ENCODE measurements at places on chromosomes 5 and 9.

GRCh38 chr5:67021521-67021920, 175.1 kb downstream of the CD180 start:
- DNase-seq = no peak

GRCh38 chr5:170334626-170335025, 37.0 kb upstream of the LCP2 start:
- no peak for DNase-seq

DNA sequence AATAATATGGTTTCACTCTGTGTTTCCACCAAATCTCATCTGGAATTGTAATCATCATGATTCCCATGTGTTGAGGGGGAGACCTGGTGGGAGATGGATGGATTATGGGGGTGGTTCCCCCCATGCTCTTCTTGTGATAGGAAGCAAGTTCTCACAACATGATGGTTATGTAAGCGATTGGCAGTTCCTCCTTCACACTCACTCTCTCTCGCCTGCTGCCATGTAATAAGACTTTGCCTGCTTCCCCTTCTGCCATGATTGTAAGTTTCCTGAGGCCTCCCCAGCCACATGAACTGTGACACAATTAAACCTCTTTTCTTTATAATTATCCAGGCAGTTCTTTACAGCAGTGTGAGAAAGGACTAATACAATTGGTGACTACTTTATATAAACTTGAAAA, 48.4 kb downstream of the PTBP3 start:
- DNase-seq = no peak

DNA sequence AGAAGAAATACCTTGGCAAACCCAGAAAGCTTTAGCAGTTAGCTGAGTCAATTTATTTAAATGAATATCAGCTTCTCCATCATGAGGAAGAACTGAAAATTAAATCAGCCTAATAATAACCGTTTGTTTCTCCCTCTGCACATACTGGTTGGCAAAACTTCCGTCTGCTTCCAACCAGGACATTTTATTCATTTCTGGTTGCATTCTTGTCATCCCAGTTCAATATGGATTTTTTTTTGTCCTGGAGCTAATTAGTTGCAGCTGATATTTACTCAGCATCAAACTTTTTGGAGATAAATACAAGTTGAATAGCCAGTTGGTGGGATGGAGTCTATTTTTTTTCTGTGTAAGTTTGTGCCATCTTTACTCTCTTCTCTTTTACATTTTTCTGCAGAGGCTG, 126.5 kb upstream of the GDNF start:
- no peak for DNase-seq

DNA sequence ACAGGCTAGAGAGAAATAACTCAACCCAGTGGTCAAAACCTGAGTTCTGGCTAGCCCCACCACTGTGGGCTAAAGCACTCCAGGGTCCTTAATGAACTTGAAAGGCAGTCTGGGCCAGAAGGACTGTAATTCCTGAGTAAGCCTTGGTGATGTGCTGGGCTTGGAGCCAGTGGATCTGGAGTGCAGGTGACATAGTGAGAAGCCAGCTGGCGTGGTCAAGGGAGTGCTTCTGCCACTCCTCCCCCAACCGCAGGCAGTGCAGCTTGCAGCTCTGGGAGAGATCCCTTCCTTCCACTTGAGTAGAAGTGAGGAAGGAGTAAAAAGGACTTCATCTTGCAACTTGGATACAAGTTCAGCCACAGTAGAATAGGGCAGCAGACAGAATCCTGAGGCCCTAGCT, 424.0 kb downstream of the CDH18 start:
- no peak for DNase-seq

DNA sequence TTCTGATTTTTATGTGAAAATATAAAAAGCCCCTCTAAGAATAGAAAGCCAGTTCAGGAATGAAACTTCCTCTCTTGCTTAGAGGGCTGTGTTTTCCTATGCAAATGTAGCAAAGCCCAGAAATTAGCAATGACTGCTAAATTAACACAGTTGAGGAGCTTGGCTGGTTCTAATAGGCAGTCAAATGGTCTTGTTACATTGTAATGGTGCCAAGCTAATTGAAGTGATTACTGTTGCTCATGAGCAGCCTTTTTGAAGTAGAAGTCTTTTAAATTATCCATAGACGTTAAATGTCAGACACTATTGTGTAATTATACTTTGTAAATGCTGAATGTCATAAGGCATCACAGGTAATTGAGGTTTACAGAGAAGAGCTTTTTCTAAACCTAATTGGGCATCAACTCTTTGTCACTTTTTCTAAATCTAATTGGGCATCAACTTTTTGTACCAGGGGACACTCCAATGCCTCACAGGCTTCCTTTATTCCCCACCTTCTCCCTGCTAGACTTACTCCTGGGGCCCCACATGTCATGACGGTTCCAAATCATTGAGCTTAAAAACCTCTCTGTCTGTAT, 229.1 kb downstream of the PSAT1 start:
- DNase-seq = no peak

DNA sequence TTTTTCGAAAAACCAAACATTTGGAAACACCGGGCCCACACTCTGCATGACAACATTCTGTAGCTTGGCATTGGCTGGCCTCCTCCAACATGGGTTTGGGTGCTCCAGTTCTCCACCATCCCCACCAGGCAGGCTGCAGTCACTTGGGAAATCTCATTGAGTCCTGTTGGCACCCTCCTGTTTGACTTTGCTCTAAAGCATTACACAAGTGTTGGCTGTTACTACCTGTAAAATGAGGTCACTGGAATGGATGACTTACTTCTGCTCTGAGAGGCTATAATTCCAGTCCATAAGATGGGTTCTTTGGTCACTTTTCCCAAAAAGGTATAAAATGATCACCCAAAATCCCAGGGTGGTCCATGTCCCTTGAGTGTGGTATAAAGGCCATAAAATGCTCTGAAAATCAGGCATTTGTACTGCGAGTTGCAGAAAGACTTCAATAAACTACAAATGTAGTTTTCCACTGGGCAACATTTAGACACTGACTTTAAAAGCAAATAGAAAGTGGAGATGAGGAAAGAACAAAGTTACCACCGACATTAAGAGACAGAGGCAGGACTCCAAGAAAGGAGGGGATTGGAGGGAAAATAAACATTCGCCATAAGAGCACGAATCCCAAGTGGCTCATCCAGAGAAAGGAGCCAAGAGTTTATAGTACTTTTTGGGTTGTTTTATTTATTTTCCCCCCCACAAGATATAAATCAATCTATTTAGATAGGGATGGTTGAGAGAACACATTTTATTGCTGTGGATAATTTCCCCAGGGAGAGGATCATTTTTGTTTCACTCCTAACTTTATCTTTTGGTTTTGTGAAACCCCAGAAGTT, 295.1 kb downstream of the TLE1 start:
- DNase-seq = no peak

DNA sequence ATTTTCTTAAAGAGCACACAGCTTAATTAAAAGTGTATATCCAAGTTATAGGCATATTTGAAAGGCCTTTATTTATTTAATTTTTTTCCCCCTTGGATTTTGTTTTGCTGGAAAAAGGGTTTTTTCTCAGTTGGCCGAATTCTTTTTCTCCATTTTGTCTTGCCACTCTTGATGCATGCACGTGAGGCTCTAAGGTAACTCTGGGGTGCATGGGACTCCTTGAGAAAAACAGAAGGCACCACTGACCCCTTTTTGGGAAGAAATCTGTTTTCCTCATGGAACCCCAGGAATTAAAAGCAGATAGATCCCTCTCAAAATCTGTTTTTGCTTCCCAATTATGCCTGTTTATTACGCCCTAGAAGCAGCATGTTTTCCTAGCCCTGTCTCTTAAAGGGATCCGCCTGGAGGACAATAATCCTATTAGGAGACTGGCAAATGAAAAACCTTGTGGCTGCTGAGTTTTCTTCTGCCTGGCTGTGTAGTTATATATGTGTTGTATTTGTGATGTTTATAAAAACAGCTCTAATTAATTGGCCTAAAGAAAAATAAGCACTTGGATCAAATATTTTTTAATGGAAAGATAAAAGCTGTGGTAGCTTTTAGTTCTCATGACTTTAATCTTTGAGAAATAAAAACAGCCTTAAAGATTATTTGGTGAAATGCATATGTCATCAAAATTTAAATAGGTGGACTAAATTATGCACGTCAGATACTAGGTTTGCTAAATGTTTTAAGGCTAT, 435.1 kb upstream of the CDH9 start:
- DNase-seq = no peak

DNA sequence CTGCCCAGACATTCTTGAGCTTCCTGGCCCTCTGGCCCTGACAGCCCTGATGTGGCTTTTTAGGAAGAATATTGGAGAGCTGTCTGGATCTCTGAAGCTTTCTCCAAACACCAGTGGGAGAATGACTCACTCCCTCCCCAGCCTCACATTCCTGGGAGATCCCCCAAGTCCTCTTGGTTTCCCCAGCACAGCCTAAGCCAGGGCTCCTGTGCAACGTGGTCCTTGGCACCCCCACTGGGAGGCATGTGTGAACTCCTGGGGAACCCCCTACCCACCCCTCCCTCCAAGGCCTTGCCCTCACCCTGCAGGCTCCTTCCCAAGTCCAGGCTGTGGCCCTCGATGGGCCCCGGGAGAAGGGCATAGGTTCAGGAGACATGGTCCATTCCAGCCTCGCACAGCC, 12.7 kb downstream of the GLIPR2 start:
- peak; percentile 42 for DNase-seq

DNA sequence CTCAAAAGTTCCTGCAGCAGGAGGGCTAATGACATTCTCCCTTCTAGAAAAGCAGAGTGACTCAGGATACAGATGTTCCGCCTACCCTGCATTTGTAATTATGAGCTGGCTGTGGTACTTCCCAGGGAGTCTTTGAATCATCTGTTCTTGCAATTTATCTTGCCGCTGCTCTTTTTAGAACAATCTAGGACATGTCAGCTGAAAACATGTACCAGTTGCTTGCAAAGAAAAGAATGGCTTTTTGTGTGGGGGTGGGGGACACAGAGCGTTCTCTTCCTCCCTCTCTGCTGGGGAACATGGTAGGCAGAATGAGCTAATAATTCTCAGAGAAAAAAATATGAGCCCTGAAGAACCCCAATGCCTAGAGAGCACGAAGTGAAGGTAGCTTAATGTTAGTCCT, 51.7 kb upstream of the TUT7 start:
- DNase-seq = no peak

DNA sequence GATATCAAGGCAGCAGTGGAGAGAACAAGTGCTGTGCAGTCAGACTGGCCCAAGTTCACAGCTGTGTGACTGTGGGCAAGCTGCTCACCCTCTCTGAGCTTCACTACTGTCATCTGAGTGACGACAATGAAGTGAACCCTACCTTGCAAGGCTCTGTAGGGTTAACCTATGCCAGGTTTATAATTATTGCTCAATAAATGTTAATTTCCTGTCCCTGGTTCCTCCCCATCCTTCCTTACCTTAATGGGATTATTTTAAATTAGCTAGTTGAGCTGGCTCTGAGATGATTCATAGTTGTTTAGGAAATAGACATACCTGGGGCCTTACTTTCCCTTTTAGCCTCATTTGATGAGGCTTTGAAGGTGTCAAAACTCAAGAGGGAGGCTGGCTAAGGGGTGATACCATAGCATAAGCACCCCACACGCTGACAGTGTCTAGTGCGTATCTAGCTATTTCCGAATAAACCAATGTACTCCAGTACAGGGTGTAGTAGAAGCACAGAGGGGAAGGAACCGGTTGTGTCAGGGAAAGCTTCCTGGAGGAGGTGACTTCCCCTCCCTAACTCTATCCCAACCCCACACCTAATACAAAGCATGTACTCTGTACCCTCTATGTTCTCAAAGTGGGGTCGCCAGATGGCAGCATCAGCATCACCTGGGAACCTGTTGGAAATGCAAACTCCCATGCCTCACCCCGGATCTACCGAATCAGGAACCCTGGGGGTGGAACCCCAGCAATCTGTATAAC, 63.3 kb upstream of the SLC25A51 start:
- no peak for DNase-seq

DNA sequence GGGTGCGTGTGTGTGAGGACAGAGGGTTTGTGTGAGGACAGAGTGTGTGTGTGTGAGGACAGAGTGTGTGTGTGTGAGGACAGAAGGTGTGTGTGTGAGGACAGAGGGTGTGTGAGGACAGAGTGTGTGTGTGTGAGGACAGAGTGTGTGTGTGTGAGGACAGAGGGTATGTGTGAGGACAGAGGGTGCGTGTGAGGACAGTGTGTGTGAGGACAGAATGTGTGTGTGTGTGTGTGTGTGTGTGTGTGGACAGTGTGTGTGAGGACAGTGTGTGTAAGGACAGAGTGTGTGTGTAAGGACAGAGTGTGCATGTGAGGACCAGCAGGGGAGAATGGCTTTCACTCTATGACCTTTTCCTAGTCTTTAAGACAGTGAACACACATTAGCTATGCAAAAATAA, 63.1 kb upstream of the UBAC1 start:
- DNase-seq = no peak

DNA sequence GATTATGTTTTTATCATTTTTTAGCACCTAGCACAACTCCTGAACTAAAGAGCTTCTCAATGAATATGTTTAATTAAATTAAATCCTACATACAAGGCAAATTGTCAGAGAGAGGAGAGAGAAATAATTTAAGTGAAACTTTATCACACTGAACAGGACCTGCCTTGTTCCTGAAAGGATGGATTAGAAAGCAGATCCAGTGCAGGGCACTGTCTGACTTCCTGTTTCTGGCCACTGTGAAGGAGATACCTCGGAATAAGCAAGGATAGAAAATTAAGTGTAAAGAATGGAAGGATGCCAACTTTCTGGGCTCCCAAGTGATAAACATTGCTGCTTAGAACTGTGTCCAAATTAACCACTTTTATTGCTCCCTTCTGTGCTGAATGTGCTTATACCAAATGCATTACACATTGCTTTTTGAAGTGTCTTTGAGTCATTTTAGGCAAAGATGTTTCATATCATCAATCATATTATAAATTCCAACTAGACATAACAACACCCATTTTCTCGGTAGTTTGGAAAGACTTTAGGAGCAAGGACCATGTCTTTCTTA, 89.1 kb upstream of the SPDL1 start:
- DNase-seq = peak; percentile 5

GRCh38 chr5:4514067-4514648, 626.0 kb upstream of the ADAMTS16 start:
- no peak for DNase-seq

GRCh38 chr9:100346836-100347235, 5.9 kb downstream of the TEX10 start:
- DNase-seq = no peak

DNA sequence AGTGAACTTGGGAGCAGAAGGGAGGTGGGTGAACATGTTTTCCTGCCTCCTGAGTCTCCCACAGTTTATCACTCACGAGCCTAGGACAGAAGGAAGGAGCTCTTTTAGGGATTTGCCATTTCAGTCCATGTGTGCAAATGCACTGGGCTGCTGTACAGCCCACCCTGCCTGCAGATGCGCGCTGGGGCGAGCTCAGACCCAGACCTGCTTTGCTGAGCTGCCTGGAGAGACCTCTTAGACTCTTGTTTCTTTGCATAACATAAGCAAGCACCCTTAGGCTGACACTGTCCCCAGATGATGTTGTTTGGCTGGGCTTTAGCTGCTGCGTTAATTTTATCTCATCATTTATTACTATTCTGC, 199.0 kb downstream of the CACNA1B start:
- DNase-seq = no peak

DNA sequence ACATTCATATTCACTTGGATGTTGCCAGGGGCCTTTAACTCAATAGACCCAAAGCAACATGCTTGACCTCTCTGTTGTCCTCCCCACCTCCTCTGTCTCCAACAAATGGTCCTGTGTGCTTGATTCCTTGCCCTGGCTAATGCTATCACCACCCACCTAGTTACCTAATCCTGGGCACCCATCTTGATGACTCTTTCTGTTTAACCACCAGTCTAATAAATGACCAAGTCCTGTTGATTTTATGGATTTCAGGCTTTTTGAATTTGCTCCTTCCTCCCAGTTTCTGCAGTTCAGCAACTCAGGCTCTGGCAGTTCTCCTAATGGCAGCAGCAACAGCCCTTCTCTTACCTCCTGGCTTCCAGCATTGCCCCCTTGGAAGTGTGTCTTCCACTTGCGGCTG, 246.3 kb upstream of the KLF4 start:
- DNase-seq = no peak
